GM18507 (cell line): ENCODE measurements at places on chromosomes 6 and 20.

GRCh38 chr6:43977404-43978111, 149.7 kb downstream of the MRPL14 start:
- peak; percentile 49 for DNase-seq

DNA sequence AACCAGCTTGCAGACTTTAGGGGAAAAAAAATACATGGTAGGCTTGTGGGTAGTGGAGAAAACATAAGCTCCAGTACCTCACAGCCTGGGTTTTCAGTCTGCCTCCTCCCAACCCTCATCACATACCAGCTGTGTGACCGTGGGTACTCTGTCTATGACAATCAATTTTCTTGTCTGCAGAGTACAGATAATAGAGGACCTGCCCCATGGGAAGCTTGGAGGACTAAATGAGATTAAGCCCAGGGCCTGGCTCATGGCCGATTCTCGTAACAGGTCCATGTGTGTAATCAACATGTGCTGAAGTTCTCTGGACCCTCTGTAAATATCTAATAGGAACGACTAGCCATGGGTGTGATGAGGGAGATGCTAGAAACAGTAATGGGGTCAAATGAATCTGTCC, 34.0 kb downstream of the NT5E start:
- DNase-seq = no peak

GRCh38 chr6:156778454-156779205, 1.5 kb downstream of the ARID1B start:
- DNase-seq = no peak

- no peak for DNase-seq
Observed at GRCh38 chr6:119284861-119285521, 64.6 kb downstream of the MAN1A1 start.

- no peak for DNase-seq
Observed at GRCh38 chr6:150312844-150313584, 55.8 kb upstream of the IYD start.

DNA sequence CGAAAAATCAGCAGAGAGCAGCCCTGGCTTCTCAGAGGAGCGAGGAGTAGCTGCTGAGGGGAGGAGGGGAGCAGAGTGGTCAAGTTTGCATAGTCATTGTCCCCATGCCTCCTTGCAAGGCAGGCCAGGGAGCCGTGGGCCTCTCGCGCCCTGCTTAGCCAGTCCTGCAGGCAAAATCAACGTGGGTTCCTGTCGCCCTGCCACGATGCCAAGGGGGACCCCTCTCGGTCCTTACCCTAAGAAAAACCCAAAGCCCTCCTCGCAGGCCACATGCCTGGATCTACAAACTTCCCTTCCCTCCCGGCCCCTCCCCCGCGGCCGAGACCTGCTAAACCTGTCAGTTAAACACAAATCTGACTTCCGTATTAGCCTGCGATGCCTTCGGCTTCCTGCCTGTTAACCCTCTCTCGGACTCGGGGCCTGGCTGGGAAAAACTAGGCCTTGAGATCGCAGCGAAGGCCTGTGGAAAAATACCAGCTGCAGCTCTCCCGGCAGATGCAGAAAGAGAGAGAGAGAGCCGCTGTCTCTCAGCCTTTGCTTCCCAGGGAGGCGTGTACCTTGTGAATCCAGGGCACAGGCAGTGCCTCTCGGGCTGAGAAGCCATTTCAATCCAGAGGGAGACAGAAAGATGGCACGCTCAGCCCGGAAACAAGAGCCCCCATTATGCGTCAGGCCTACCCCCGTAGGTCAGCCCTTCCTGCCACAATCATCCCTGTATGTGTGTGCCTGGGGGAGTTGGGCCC, 968 bp upstream of the ZMYND8 start:
- DNase-seq = no peak

- no peak for DNase-seq
Observed at GRCh38 chr20:62646851-62647520, 4.7 kb downstream of the SLCO4A1 start.

DNA sequence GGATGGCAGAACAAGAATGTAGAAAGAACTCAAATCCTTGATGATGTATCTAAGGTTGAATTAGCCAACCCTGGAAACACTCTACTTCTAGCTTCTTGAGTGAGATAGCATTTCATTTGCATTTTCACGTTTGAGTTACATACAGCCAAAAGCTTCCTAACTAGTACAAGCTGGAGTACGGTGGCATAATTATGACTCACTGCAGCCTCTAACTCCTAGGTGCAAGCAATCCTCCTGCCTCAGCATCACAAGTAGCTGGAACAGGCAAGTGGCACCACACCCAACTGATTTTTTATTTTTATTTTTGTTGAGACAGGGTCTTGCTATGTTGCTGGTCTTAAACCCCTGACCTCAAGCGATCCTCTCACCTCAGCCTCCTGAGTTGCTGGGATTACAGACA, 36.5 kb upstream of the STK35 start:
- DNase-seq = no peak

DNA sequence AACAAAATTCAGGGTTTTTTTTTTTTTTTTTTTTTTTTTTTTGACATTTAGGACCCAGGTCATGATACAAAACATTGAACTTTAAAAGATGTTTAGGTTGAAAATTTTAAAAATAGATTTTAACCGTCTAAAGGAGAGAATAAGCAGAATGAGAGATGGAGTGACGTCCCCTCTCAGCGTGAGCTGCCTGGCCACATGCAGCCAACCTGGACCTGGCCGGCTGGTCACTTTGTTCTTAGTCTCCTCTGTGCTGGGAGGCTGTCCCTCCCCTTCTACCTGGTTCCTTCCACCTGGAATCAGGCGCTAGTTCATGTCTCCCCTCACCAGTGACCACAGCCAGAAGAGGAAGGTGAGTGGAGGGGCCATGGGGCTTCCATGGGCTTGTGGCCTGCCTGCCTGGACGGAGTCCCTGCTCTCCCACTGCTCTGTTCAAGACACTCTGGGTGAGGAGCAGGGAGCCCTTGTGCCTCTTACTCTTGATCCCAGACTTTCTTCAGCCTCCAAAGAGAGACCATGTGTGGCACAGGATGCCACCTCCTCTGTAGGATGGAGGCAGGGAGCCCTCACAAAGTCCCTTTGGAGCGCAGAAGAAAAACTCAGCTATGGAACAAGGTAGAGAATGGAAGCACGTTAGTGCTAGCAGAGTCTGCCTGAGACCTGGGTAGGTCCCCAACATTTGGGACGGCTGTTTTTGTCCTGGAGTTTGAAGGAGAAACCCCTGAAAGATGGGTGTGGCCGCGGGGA, 31.7 kb downstream of the IRF4 start:
- no peak for DNase-seq

DNA sequence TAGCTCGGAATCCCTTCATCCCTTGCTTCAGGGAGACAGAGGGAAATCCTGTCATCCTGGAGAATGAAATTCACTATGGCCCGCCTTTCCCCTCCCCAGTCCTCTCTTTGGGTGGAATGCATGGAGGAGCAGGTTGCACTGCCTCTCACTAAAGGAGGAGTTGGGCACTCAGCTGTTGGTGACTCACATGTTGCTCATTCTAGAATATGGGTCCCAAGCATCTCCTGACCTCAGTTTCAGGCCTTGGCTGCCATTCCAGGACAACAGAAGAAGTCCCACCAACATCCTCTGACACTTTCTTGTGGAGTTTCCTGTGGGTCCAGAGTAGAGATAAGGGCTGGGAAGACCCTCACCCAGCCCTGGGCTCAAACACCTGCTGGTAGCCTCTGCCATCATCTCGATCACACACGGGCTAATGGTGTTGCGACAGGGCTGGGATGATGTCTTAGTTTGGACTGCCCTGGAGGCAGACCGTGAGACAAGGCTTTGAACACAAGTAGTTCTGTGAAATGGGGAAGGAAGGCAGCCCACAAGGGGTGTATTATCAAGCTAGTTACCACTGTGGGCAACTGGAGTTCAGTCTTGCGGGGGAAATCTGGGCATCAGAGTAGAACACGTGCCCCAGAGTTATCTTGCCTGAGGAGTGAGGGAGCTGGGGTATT, 52.4 kb upstream of the RNF24 start:
- no peak for DNase-seq

- no peak for DNase-seq
Observed at GRCh38 chr6:68978411-68978810, 343.3 kb downstream of the ADGRB3 start.

DNA sequence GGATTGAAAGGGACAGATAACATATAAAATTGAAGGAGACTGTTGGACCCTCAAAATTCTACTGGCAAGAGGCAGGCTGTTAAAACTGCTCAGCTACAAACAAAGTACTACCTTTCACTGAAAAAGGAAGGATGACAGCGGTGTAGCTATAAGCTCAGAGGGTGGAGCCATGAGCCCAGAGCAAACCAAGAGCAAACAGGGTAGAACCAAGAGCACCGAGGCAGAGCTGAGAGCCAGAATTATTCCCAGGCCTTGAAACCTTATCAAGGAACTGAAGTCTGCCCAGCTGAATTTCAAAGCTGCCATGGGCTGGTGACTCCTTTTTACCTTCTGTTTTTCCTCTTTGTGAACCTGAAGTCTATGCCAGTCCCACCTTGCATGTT, 74.7 kb upstream of the SLC4A11 start:
- no peak for DNase-seq

GRCh38 chr20:41533537-41534136, 84.5 kb downstream of the CHD6 start:
- DNase-seq = no peak

DNA sequence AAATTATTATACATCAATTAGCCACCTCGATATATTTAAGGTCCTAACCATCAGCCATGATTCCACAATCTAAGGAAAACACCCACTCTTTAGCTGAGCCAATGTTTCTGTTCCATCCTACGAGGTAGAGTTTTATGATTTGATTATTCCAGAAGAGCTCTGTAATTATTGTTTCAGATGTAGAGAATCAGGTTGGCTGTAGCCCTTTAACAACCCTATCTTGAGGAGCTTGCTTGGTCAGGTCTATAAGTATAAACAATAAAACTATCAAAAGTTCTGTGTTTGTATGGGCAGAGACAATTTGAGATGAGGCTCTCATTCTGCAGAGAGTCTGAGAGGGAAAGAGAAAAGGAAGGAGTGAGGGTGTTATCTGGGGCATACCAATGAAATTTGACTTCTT, at the start of gene PBOV1:
TSS of gene PBOV1 (minus strand) at position 43 of the 400 bp plus-strand sequence. CDS start 96 bp downstream, outside the sequence.
- DNase-seq = no peak
